ENCODE measurements at places on chromosomes 4 and X.

DNA sequence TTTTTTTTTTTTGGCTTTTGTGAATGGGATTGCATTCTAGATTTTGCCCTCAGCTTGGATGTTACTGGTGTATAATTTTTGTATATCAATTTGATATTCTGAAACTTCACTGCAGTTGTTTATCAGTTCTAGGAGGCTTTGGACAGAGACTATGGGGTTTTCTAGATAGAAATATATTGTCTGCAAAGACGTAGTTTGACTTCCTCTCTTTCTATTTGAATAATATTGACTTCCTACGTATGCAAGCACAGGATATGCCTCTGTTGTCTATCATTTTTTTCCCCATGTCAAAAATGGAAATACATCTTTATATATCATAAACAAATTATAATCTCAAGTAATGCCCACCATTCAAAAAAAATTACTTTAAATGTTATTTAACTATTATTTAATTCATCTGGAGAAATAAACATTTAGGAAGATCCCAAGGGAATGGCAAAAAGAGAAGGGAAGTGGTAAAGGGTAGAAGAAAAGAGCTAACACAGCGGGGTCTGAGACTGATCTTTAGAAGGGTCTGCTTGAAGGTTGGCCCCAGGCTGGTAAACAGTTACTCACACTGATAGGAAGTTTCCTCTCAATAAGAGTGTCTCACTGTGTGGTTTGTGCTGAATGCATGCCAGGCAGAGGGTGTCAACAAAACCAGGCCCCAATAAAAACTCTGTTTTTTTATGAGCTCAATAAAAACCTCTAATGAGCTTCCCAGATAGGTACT lies 35.7 kb downstream of the ZNF518B start:
- DNase-seq, result no peak

DNA sequence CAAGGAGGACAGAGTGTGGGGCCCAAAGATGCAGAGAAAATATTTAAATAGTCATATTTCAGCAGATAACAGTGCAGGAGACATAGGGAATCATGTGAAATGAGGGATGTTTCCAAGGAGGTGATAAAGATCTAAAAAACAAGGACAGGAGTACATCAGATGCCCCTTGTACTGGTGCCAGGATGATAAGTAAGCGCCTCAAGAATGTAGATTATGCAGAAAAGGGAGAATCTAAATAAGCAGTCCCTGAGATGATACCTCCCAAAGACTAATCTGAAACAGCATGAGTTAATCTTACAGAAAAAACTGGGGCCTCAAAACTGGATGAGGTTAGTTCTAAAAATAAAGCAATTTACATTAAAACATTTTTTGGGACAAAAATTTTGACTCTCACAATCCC lies 136.1 kb upstream of the WDFY3 start:
- DNase-seq, result peak; percentile 27

GRCh38 chr4:108301545-108302251 lies 133.0 kb upstream of the LEF1 start:
- DNase-seq, result no peak

DNA sequence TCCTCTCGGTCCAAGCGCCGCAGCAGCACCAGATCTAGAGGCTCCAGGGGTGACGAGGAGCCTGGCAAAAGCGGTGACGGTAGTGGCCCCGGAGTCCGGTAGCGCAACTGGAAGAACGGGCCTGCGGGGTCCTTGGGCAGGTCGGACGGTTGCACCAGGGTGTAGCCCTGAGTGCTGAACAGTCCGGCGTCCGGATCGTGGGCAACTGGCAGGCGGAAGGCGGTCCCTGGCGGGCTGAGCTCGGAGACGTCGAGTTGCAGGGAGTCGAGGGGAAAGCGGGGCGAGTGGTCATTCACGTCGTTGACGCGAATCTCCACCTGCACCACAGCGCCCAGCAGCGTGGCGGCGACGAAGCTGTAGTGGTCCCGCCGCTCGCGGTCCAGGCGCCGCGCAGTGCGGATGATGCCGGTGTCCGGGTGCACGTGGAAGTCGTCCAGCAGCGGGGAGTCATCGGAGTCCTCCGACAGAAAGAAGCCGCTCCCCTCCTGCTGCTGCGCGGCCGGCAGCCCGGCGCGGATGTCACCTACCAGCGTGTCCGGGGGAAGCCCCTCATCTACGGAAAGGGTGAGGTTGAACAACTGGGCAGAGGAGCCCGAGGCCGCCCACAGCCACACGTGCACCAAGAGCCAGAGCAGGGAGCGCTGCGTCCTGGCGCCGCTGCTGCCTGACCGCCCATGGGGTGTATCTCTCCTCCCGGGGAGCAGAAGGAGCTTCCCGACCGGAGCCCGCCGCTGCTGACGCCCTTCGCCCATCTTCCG lies 837 bp downstream of the DCHS2 start:
- DNase-seq, result no peak

- DNase-seq, result no peak
These were observed 8.2 kb upstream of the PPP2R2C start for GRCh38 chr4:6480534-6481088.

- no peak for DNase-seq
These were observed 2456.4 kb downstream of the PCDH7 start for GRCh38 chr4:33176566-33176965.
